NCI-H1417 (cell line): ENCODE measurements at places on chromosomes 7 and 10.

DNA sequence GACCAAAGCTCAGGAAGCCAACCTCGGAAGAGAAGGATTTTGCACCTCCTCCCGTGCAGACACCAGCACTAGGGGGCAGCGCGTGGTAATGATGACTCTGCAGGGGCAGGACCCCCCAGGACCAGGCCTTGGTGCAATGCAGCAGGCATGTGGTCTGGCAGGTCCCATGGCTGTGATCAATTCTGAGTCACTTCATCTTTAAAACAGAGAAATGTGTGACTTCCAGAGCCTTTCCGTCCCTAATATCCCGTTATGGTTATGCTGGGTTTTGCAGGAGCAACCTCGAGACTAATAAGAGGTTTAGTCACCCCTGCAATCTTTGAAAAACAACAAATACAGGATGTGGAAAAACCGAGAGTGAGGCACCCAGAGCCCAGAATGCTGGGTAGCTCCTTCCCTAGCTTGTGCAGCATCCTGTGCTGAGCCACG, 30.2 kb upstream of the GJD4 start:
- DNase-seq: no peak

GRCh38 chr10:32459051-32459698, 13.2 kb downstream of the CCDC7 start:
- DNase-seq: no peak

GRCh38 chr10:78505657-78506056, 472.0 kb downstream of the RPS24 start:
- DNase-seq: no peak

DNA sequence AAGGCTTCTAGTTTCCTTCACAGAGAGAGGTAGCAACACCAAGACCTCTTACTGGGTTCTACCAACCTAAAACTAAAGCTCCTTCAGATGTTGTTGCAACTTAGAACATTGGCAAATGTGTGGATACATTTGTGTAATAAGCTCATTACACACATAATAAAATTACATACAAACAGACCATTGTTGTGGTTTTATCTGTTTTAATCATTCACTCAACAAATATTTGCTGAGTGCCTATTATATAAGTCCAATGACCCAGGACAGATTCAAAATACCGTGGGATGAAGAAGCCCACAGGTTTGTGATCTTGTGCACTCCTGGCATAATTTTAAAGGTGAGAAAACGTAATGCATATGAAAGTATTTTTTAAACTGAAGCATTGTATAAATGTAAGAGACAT, 160.4 kb upstream of the NPVF start:
- DNase-seq: no peak

DNA sequence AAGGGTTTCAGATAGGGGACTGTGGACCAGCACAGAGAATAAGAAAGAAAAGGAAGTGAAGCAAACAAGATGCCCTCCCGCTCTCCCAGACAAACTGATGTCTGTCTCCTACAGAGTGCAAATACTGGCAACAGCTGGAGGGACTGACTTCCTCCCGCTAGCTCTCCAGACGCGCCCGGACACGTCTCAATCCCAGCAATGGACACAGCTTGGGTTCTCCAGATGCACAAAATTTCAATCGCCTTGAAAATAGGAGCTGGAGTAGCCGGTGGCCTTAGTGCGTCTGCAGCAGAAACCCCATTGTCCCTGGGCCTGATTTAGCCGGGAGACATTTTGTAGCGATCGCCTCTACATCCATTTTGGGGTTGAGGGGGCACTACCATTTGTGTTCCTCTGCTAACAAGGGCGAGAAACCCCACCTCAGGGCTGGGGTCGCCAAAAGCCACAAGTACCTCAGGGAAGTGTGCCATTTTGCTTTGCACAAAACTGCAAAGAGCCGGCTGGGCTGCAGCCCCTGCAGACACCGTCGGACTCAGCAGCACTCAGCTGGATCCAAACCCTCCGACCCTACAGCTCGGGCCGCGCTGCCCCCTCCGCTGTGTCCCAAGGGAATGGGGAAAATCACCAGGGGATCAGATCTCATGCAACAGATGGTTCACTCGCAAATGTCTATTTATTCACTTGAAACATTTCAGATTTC, 5.9 kb downstream of the CPA2 start:
- DNase-seq: peak; percentile 94

DNA sequence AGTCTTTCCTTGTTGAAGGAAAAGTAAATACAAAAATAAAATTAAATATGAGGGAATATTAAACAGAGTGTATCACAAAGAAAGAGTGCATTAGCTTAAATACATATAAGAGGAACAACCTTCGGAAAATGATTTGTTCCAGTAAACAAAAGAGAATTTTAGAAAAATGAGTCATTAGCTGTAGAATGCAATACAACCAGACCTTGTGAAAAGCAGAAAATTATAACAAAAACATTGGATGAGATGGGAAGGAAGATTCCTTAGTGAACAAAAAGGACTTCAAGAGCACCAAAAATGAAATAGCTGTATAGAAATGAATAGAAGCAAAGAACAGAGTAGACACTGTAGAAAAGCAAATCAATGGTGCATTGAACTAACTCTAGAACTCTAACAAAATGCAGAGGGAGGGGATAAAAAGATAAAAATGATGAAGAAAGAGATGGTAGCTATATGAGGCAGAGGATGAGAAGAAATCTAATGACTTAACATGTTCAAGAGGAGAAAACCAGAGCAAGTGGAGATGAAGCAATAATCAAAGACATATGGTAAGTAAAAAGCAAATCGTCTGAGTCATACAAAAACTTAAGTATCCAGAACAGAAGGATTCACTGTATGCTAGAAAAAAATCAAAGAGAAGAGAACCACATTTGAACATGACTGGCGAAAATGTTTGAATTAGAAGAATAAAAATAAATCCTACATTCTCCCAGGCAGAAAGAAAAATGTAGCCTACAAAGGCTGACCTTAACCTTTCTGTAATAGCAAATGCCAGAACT, 190.5 kb downstream of the TMEM26 start:
- DNase-seq: no peak

- no peak for DNase-seq
Measured at GRCh38 chr7:92115821-92116220, 18.5 kb downstream of the CYP51A1 start.

DNA sequence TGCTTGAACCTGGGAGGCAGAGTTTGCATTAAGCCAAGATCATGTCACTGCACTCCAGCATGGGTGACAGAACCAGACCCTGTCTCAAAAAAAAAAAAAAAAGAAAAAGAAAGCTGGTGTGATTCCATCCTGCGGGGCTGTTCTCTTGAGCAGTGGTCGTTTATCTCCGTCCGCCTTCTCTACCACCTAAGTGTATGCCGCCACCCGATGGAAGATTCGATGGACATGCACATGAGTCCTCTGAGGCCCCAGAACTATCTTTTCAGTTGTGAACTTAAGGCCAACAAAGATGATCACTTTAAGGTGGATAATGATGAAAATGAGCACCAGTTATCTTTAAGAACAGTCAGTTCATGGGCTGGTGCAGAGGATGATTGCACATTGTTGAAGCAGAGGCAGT, 65.7 kb downstream of the ABRAXAS2 start:
- no peak for DNase-seq

DNA sequence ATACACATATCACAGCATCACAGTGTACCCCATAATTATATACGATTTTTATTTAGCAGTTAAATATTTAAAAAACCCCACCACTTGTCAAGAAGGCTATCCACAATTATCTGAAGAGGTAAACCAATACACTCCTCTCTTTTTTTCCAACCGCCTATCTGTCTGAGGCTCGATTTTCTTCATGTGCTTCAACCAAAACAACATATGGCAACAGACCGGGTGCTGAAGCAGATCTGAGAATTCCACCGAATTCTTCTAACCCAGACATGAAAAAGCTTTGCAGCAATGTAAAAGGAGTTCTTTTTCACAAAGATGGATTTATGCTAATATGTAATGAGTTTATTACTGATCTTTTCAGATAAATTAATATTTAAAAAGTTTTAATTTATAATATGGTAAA, 132.4 kb upstream of the RHEB start:
- DNase-seq: peak; percentile 38
